ENCODE measurements at places on chromosomes 16 and 17.

- no peak for DNase-seq
These were observed 85.8 kb downstream of the CYTH1 start for GRCh38 chr17:78696016-78696982.

GRCh38 chr16:53672461-53672860 is 31.2 kb downstream of the RPGRIP1L start:
- DNase-seq = no peak

- DNase-seq = no peak
These were observed 16.4 kb upstream of the ABCC3 start for GRCh38 chr17:50618300-50618699.

- DNase-seq = no peak
These were observed 52.5 kb downstream of the SMG6 start for GRCh38 chr17:2251098-2251497.

- DNase-seq = no peak
These were observed 96.4 kb downstream of the PLCG2 start for GRCh38 chr16:81875461-81875860.

All from NAMALWA (cell line).